ENCODE measurements at places on chromosomes 4 and X.

- no peak for DNase-seq
Observed at GRCh38 chr4:183543435-183543834, 38.6 kb downstream of the ING2 start.

GRCh38 chrX:35040871-35041270 is 98.3 kb downstream of the FAM47B start:
- DNase-seq: no peak

GRCh38 chr4:114654592-114654991 is 56.0 kb downstream of the UGT8 start:
- DNase-seq: no peak

- no peak for DNase-seq
Observed at GRCh38 chr4:8316251-8316771, 46.8 kb downstream of the HTRA3 start.

- DNase-seq: no peak
Observed at GRCh38 chrX:66489339-66489738, 149.5 kb downstream of the EDA2R start.

GRCh38 chr4:163878336-163879121 is 384.0 kb downstream of the TMA16 start:
- DNase-seq: no peak

DNA sequence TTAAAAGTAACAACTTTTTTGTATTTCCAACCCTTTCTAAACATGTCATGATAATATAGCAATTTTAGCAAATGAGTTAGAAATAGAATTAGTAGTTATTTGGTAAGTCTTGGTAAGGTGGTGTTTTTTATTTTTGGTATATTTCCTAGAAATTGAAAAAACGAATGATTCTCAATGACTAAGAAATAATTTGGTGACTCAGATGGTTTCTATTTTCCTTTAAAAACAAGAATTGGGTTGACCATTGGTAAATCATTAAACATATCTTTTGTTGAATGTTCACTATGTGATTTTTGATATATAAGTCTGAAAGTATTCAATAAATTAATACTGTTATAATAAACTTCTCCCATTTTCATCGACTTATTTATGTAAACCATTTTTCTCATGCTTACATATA is 206.2 kb upstream of the BANK1 start:
- no peak for DNase-seq

DNA sequence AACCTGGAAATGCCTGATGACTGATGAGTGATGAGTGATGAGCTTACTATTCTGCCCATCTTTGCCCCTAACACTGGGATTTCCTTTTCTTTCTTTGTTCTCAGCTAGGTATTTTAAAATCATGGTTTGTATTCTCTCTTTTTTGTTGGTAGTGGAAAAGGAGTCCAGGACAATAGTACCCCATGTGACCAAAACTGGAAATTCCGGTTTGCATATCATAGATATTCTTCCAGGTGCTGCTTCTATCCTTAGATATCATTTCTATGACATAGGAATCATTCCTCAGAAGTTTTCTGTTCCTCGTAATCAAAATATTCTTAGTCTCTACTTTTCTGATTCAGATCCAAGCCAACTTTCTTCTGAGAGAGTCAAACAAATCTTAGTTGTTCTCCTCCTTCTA is 320.5 kb upstream of the TET2 start:
- no peak for DNase-seq

- DNase-seq: peak; percentile 83
Observed at GRCh38 chr4:70721747-70722146, at the start of gene RUFY3. RUFY3 (plus strand) TSS chr4:70721964; CDS start chr4:70722574, 610 bp downstream.

DNA sequence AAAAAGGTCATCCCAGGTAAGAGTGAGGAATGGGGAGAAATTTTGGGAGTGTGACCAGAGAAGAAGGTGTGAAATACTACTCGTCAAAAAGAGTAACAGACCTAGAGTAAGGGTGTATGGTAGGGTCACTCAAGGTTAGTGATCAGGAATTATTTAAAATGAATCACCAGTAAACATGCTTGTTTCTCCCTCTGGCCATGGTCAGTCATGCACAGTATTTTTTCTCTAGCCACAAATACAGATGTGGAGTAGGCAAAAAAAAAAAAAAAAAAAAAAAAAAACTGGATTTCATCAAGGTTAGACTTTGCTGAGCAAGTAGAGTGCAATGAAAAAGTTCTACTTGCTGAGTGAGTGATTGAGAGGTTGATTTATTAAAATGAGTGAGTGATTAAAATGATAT is 34.2 kb upstream of the SLIT2 start:
- DNase-seq: no peak

DNA sequence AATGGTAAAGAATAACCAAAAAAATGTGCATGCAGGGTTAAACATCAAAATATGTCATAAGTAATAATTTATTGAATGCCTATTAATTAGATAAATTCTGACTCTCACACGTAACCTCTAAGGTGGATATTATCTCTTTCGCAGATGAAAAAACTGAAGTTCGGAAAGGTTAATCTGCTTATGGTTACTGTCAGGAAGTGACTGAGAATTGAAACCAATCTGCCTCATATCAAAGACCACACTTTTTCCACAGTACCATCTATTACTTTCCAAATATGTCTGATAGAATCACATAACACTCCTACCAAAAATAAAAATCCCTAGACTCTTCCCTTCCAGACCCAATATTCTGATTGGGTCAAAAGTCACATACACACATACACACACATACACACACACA is 6.2 kb downstream of the CHIC2 start:
- no peak for DNase-seq

DNA sequence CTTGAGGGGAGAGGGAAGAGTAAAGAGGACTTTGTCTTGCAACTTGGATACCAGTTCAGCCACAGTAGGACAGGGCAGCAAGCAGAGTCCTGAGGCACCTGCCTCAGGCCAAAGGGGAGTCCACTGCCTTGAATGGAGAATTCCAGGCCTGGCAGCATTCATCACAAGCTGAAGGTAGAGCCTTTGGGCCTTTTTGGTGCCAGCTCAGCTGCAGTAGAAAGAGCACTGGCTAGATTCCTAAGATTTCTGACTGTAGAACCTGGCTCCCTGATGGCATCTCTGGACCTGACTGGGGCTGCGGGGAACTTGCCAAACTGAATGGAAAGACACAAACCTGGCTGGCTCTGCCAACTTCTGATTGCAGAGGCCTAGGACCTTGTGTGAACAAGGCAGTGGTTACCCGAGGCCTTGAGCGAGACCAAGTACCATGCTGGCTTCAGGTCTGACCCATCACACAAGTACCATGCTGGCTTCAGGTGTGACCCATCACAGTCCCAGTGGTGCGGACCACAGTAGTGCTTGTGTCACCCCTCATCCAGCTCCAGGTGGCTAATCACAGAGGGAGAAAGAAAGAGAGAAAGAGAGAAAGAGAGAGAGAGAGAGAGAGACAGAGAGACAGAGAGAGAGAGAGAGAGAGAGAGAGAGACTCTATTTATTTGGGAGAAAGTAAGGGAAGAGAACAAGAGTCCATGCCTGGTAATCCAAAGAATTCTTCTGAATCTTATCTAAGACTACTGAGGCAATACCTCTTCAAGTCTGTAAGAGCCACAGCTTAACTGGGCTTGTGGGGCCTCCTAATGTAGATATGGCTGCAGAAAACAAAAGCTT is 137.6 kb upstream of the SPIN4 start:
- DNase-seq: no peak

DNA sequence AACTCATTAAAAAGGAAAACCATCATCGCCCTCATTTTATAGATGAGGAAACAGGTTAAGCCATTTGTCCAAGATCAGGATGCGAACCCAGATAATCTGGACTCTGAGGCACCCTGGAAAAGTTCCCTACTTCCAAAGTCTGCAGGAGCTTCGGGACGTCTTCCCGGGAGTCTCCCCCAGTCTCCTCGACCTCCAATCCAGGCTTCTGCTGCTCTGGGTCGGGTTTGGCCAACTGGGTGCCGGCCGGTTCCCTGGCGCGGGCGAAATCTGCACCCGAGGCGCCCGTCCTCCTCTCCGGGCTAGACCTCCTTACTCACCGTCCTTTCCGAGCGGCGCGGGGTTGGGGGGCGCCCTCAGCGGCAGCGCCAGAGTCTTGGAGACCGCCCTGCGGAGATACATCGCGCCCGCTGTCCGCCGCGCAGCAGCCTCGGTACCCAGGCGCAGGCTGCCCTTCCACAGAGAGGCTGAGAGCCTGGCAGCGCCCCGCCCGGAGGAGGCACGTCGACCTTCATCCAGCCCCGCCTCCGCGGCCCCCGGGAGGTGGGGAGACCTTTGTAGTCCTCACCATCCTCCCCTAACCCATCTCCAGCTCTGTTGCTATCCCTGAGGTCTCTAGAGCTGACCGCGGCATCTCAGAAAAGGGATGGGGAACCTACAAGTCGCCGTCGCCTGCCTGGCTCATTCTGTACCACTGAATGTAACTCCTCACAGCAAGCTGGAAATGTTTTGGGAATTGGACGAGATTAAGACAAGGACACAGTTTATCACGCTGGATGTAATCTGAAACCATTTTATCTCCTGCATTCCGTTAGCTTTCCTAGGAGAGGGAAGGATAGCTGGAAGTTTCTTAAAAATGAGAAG is at the start of gene MGARP:
MGARP (minus strand) TSS at position 466 of the 861 bp plus-strand sequence; CDS start at position 399, 67 bp downstream.
- DNase-seq: no peak

DNA sequence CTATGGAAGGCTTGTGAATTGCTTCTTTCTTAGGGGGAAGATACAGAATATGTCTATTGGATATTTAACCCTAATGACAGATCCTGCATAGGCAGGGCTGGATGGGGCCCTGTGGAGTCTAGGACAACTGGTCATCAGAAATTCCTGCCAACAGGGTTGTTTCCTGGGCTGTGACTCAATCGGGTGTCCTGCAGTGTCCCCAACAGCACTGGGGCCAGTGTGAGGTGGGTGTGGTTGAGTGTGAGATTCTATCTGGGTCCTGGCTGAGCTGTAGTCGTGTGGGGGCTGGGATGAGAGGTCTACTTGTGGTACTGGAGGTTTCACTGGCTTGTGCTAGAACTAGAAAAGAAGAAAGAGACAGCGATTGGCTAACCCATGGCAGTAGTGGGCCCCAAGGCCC is 87.3 kb upstream of the WDR1 start:
- no peak for DNase-seq

DNA sequence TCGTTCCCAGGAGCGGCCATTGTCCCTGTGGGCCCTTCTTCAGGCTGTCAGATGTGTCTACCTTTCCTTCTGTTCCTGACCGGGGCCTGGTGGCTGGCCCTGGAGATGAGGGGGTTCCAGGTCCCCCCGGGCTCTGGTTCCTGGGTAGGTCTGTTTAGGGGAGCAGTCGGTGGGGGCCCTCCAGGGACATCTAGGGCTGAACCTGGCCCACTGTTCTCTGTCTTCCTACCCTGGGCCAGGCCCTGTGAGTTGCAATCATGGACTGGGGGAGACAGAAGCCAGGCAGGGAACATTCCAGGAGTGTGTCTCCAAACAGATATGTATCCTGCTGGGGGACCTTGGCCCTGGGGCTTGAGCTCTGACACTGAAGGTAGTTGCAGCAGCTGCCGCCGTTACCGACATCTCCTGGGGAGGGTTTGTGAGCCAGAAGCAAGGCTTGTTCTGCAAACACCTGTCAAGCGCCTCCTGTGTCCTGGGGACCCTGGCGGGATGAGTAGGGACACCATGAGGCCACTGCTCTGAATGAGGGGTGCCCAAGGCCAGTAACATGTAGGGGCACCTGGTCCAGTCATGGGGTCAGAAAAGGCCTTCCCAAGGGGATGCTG is 49.5 kb upstream of the ADRA2C start:
- no peak for DNase-seq

DNA sequence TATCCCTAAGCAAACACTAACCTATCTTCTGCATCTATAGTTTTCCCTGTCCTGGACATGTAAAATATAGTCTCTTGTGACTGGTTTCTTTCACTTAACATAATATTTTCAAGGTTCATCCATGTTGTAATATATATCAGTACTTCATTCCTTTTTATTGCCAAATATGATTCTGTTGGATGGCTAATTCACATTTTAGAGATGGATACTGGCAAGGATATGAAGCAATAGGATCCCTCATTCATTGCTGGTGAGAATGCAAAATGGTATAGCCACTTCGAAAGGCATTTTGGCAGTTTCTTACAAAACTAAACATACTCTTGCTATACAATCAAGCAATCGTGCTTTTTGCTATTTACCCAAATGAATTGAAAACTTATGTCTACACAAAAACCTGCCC is 6.7 kb downstream of the TCEAL9 start:
- no peak for DNase-seq

GRCh38 chr4:4585012-4585670 is 43.3 kb upstream of the STX18 start:
- DNase-seq: no peak

DNA sequence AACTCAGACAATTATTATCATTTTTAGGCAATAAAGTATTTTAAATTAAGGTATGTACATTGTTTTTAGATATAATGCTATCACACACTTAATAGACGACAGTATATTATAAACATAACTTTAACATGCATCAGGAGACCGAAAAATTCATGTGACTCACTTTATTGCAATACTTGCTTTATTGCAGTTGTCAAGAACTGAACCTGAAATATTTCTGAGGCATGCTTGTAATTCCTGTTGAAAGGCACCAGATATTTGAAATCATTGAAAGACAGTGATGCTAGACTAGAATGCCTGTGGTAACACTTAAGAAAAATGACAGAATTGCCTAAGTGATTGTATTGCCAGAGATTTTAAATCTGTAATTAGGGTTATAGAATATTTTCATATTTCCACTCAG is 175.6 kb upstream of the MAGEB2 start:
- no peak for DNase-seq

- DNase-seq: no peak
Observed at GRCh38 chr4:5760936-5761480, 50.0 kb downstream of the EVC start.

DNA sequence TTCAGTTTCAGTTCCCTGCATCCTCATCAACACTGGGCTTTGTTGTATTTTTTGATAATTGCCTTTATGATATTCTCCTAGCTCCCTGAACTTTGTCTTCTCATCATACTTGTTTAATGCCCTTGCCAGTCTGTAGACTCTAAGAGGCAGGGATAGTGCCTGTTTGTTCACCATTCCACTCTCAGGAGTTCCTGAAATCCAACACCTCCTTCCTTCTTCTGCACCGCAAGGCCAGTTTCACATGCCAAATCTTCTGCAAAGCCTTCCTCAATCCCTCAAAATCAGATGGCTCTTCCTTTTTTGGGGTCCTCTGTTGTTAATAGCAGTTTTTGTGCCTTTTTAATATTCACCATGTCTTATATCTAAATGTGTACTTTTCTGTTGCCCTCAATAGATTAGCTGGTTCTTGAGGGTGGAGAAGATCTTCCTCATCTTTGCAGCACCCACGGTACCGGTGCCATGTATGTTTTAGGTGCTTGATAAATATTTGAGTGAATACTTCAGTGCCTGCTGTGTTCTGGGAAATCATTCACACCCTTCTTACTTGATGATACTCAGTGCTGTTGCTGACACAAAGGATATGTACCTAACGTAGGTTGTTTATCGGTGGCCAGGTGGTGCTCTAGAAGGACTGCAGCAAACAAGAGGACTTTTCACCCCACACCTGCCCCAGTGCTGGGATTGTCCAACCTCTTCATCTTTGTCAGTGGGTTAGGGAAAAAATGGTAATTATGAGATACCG is 85.3 kb upstream of the LIMCH1 start:
- DNase-seq: peak; percentile 46

DNA sequence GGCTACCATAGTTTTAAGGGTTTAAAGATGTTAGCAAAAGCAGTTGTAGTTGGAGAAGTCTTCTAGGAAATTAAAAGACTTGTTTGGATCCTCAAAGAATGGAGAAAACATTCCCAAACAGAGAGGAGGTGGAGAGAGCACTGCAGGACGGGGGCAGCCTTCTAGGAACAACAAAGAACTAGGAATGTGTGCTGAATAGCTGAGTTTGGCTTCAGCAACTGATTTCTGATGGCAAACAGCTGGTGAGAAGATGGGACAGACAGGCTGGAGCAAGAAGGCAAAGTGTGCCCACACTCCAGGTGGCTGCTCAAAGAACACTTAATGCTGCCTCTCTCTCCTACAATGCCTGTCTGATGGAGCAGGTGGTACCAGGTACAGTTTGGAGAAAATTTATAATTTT is 1331.1 kb downstream of the ADGRL3 start:
- DNase-seq: no peak
